Amygdala (tissue), 56 donors: ENCODE measurements at places on chromosomes 7 and 10.

GRCh38 chr7:69708857-69709256, 110.6 kb downstream of the AUTS2 start:
- DNase-seq = no peak

GRCh38 chr10:38038107-38038931, 27.8 kb downstream of the ZNF33A start:
- DNase-seq = no peak

- no peak for DNase-seq
Measured at GRCh38 chr10:3210251-3210877, 37.8 kb upstream of the PITRM1 start.

- DNase-seq = peak; percentile 22
Measured at GRCh38 chr7:140342727-140343514, 55.4 kb downstream of the SLC37A3 start.

DNA sequence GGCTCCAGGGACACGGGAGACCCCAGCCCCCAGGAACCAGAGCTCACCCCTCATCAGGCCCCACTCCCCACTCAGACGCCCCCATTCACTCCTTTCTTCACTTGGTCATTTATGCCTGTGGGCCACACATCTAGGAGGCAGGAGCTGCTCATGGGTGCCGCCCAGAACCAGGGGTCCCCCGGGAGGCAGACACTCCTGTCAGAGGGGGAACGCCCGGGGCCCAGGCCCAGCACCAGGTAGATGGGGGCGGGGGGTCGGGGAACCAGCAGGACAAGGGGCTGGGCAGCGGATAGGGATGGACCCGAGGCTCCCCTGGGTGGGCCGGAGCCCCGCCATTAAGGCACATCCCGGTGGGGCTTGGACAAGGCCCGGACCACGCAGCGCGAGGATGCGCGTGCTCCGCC, 11.8 kb downstream of the CALY start:
- no peak for DNase-seq

DNA sequence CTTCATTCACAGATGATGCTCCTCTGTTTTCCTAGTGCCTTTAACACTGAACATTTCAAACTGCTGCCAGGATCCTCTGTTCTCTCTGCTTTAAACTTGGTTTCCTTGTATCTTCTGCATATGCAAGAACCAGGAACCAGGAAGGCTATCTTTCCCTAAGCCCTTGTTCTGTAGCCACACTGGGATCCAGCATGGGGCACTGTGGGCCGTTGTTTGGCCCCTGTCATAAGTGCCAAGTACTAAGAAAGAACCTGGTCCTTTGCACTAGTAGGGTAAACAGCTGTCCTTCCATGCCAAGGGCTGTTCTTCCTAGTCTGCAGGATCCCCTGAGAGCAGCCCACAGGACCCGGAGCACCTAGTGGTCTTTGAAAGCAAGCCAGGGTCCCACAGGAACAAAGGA, 49.0 kb upstream of the TRIM8 start:
- DNase-seq = no peak

- no peak for DNase-seq
Measured at GRCh38 chr10:964321-964987, 23.8 kb upstream of the GTPBP4 start.

GRCh38 chr7:80147543-80148391, 13.1 kb downstream of the GNAI1 start:
- DNase-seq = no peak

DNA sequence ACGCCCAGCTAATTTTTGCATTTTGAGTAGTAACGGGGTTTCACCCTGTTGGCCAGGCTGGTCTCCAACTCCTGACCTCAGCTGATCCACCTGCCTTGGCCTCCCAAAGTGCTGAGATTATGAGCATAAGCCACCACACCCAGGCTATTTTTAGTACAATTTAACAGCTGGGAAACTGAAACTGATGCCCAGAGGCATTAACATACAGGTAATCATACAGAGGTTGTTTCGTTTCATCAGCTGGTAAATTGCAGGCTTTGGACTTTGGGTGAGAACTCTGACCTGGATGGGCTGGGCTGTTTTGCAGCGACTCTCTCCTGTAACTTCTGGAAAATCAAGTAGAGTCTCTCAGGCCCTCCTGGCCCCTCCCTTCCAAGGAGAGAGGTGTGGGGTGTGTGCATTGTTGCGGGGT, 6.2 kb upstream of the ACHE start:
- no peak for DNase-seq

- DNase-seq = no peak
Measured at GRCh38 chr7:147013825-147014224, 897.2 kb downstream of the CNTNAP2 start.

- DNase-seq = no peak
Measured at GRCh38 chr7:114660126-114660486, 245.5 kb downstream of the FOXP2 start.

- DNase-seq = no peak
Measured at GRCh38 chr7:99027241-99027640, 116.7 kb downstream of the SMURF1 start.

DNA sequence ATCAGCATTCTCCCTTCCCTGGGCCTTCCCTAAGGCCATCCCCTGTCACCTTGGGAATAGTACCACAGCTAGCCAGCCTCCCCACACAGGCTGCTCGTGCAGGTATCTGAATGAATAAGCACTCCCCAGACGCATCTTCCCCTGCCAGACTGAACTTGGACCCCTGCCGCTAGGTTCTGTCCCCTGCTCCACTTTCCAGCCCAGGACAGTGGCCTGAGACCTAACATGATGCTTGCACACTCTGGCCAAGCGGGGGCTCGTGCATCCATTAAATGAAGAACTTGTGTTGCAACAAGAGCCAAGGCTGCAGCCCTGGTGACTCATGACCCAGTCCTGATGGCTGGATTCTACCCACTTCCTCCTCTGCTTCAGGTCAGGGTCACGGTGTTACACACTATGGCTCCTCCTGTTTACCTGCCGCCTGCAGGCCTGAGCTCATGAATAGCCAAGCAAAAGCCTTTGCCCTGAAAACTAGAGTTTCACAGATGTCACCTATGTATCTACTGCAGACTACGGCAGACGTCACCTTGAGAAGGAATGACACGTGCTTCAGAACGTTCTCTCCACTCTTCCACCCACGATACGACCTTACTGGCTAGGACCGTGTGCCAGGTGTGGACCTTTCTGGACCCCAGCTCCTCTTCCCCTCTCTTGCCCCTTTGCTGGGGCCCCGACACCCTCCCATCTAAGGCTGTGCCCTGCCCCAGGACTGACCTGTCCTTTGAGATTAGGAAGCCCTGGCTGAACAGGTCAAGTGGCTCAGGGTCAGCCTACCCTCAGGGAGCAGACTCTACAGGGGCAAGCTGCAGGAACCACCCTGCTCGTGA, 6.5 kb downstream of the ASB13 start:
- no peak for DNase-seq
